Substantia nigra (tissue), 51 donors: ENCODE measurements at places on chromosomes 1 and 21.
A peak's percentile ranks its signal among the peaks of the same experiment; 100 is the strongest.

- DNase-seq: no peak
These were observed 1.7 kb downstream of the BACE2 start for GRCh38 chr21:41169701-41170100.

GRCh38 chr1:244896550-244896949, 32.2 kb upstream of the HNRNPU start:
- no peak for DNase-seq

DNA sequence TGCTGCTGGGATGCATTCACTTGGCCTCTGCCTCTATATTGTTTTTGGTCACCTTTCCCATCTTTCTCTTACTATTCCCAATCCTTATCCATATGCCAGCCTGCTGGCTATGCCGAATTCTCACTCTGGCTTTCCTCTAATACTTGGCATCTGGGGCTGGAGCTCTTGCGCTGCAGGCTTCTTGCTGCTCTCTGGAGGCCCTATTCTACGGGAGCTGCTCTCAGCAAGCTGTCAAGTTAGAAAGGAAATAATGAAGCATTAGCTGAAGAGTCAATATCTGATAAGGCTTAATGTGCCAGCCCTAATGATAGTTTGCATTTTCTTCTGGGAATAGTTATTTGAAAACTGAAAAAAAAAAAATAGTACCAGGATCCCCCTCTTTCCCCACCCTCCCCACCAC, 125.3 kb upstream of the CYYR1 start:
- DNase-seq: no peak

GRCh38 chr1:11788549-11789053, 17.2 kb downstream of the MTHFR start:
- DNase-seq: no peak

- DNase-seq: no peak
These were observed 6.6 kb downstream of the GLIS1 start for GRCh38 chr1:53732409-53732808.

DNA sequence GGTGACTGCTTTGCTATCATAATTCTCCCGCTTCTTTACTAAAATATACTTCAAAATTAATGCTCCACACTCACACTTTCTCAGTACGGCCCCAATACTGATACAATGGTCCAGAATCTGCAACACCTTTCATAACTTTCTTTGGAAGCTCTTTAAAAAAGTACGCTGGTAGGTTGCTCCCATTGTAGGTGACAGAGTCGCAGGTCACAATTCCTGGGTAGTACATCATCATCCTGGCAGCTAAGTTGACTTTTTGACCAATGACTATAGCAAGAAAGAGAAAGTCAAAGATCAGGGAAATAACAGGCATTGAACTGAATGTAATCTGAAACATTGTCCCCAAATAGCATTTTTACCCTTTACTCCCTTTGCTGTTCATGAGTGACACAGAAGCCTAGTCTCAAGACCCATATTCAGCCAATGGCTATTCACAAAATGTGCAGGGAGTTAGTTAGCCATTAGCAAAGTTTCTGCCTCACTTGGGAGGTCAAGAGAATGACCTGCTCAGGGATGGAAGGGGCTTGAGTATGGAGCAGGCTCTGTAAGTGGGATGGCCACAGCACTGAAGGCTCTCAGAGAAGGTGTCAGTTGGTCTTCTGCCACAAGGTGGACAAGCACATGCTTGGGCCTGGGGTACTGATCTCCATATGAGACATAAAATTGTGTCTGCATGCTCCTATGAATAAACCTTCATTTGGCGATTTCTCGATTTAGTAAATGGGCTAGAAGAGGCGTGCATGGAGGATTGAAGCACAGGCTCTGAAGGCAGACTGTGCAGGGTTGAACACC, 35.4 kb downstream of the ADCY10 start:
- no peak for DNase-seq

GRCh38 chr1:155003766-155004351, 1.3 kb downstream of the ZBTB7B start:
- DNase-seq: peak; percentile 58
